Right hindlimb (tissue), 1 donor: ENCODE measurements at places on chromosomes 7 and 10.

DNA sequence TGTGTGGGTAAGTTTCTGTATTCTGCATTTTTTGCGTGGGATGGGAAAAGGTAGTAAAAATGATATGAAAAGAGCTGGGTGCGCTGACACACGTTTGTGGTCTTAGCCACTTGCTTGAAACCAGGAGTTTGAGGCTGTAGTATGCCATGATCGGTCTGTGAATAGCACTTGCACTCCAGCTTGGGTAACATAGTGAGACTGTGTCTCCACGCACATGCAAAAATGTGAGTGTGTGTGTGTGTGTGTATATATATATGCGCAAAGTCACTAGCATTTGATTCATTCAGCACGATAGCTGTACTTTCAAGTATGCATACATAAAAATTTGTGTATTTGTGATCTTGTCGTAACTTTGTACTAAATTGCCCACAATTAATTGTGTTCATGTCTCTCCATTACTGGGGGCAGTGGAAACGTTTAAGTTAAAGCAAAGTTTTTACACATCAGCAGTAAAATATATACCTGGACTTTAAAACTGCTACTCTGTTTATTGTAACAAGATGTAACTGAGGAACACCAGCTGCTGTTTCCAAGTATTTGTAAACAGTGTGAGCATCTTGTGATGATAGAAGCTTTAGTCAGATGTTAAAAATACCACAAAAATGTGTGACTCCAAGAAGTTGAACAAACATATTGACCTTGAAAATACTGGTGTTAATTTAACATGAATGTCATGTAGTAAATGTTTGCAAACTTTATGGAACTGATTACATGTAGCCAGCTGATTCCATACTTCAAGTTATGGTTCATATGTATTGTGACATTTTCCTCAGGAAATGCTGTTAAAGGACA, 1.6 kb downstream of the ZRANB1 start:
- no peak for DNase-seq

DNA sequence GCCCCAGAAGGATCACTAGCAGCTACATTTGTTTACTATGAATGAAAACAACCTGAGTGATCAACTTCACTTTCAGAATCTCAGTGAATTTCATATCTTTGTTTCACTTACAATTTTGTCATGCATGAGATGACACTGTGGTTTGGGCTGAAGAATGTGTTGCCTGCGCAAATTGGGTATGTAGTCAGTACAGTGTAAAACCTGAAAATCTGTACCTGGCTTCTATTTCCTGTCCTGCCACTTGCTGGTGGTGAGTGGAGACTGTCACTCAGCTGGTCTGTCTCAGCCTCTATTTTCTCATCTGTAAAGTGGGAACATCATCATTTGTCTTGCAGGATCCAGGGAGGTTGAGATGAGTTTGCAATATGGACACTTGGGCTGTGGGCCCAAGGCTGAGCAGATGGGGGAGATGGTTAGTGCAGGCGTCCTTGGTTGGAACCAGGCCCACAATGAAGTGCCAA, 118.0 kb downstream of the WDFY4 start:
- DNase-seq = no peak

DNA sequence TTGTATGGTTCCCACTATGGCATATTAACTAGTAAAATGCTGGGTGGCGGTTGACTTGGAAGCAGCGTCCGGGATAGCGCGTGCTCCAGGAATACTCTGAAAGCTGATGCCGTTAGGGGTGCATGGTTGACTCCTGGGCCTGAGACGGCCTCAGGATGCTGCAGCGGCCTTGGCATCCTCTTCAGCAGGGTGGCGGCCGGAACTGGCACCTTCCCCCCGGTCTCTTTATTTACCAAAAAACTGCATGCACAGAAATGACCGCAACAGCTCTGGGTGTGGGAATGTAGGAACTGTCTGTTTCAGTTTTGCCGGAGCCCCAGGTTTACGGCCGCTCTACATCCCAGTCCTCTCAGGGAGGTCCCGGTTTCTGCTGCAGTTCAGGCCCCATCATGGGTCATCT, 28.8 kb downstream of the PFKP start:
- DNase-seq = no peak

DNA sequence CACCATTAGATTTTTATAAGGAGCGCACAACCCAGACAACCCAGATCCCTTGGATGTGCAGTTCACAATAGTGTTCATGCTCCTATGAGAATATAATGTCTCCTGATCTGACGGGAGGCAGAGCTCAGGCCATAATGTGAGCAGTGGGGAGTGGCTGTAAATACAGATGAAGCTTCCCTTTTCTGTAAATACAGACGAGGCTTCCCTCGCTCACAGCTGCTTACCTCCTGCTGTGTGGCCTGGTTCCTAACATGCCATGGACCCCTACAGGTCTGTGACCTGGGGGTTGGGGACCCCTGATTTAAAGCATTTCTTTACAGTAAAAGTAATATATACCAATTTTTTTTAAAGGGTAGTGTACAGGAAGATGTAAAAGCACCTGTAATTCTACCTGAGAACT, 33.2 kb downstream of the HELLS start:
- DNase-seq = no peak

DNA sequence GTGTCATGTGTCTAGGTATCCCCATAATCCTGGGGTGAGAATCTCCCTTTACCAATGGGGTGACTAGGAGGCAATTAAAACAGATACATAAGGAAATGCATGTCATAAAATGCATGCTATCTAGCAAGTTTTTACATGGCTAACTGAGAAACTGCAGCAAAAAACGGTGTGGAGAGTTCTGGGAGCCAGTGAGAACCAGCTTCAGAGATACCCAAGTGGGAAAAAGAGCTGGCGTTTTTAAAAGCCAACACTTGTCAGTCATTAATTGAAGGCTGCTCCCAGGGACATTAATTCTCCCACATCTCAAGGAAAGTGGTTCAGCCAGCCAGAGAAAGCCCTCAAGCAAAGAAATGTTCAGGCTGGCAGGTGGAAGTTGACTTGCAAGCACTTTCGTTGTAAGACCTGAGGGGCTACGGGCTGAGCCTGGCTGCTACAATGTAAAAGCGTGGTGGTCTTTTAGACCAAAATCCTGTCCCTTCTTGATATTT, 28.1 kb downstream of the ST8SIA6 start:
- no peak for DNase-seq

DNA sequence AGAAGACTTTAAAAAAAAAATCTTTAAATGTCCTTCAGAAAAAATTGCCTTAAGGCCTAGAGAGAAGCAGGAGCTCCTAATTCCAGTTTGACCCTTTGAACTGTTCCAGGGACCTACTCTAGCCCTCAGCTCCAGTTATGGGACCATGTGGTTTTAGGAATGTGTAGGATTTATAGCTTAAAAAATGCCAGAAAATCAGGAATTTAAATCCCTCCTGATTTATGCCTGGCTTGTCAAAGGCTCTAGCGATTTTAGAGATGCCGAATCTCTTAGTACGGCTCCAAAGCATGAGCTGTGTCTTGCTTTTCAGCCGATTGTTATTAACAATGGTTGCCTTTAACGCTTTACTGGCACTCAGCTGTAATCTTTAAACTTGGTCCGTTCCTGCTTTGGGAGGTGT, 130.6 kb upstream of the NPVF start:
- DNase-seq = no peak

- DNase-seq = no peak
Observed at GRCh38 chr10:95440756-95441546, 120.2 kb downstream of the SORBS1 start.

- no peak for DNase-seq
Observed at GRCh38 chr10:3948843-3949242, 163.8 kb upstream of the KLF6 start.

- no peak for DNase-seq
Observed at GRCh38 chr10:978826-979421, 9.3 kb upstream of the GTPBP4 start.

- no peak for DNase-seq
Observed at GRCh38 chr10:1661859-1662437, 75.4 kb downstream of the ADARB2 start.

DNA sequence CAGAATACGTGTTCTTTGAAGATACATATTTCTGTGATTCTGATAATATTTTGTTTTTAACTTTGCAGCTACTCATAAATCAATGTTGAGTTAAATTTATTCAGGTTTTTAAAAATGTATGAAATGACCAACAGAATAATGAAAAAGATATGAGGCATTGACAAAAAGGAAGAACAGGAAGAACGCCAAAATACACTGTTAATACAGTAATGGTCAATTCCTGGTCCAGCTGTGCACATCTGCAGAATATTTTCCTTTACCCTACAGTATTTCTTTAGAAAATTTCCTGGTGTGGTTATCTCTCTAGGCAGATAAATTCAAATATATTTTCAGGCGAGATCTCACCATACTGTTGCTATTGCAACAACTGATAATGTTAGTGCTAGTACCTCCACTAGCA, 203.2 kb upstream of the DGKB start:
- DNase-seq = no peak

- no peak for DNase-seq
Observed at GRCh38 chr10:8182806-8183205, 128.3 kb downstream of the GATA3 start.

- DNase-seq = no peak
Observed at GRCh38 chr10:52450762-52451291, 136.7 kb downstream of the DKK1 start.
